Effector memory CD8-positive, alpha-beta T cell (primary cell): ENCODE measurements at places on chromosomes 2 and 18.
A peak's percentile ranks its signal among the peaks of the same experiment; 100 is the strongest.

- no peak for DNase-seq
- H3K36me3 ChIP-seq: no peaks in the 10 kb centered on the region
- no peak overlapping the region for H3K4me3 ChIP-seq
- no peak overlapping the region for H3K27ac ChIP-seq
- no peaks in the 10 kb centered on the region for H3K4me1 ChIP-seq
These were observed 137.1 kb upstream of the CCDC68 start for GRCh38 chr18:55096263-55096951.

GRCh38 chr2:233210843-233211547 is 40.5 kb upstream of the ATG16L1 start:
- H3K27me3 ChIP-seq: no peaks in the 10 kb centered on the region
- peaks cover 8% of the 10 kb centered on the region for H3K4me1 ChIP-seq
- H3K4me3 ChIP-seq: no peak overlapping the region
- H3K36me3 ChIP-seq: peaks cover 45% of the 10 kb centered on the region
- H3K27ac ChIP-seq: peak overlapping the region; percentile 94
- DNase-seq: no peak

- H3K4me3 ChIP-seq: peak overlapping the region; percentile 88
- no peak for DNase-seq
- peaks cover 29% of the 10 kb centered on the region for H3K4me1 ChIP-seq
- peak overlapping the region; percentile 96 for H3K27ac ChIP-seq
- H3K36me3 ChIP-seq: no peaks in the 10 kb centered on the region
These were observed 4.4 kb upstream of the ZEB2 start for GRCh38 chr2:144524118-144525009.

DNA sequence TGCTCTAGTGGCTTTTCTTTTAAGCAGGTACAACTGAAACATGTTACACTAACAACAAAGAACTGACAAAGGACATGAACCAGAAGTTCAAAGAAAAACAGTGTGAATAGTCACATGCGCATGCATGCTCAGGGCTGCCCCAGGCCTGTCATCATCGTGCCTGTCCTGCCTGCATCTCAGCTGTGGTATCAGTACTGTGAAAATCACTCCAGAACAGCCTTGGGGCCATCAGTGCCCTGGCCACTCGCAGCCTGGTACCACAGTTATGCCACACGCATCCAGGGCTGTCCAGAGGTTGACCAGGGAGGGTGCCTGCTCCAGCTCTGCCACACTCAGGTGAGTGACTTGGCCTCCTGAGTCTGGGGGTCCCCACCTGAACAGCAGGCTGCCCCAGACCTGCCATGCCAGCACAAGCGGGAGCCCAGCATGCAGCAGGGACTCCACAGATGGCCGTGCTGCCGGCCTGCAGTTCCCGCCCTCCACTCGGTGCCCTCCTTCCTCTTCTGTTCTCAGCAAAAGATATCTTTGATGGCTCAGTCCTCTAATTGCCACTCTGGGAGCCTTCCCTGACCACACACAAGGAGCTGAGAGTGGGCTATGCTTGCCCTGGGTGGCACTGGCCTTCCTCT is 12.3 kb downstream of the LIMS2 start:
- peaks cover 6% of the 10 kb centered on the region for H3K4me1 ChIP-seq
- peaks cover 88% of the 10 kb centered on the region for H3K27me3 ChIP-seq
- no peak overlapping the region for H3K27ac ChIP-seq
- H3K4me3 ChIP-seq: no peak overlapping the region
- no peak for DNase-seq

DNA sequence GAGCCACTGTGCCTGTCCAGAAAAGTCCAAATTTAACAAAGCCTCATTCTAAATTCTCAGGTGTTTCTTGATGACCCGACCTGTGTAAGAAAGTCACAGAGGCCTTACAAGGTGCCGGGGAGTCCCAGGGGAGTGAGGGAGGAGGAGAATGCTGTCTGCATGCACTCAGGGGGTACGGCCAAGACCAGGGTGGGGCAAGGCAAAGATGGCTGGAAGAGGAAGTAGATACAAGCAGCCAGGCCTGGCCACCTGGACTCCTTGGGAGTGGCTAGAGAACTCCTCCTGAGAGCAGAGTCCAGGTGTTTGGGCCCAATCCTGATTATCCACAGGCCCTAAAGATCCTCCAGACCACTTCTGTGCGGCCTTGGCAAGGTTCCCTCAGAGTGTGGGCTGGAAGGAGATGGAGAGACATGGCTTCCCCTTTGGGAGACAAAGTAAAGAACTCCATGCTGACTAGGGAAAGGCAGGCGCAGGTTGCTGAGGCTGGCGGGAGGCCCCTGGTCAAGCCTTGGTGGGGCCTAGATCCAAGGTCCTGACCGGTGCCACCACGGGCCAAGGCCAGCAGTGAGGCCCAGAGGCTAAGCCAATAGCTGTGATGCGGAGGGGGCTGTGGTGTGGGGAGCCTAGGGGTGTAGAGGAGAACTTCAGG is 74.7 kb downstream of the COPS8 start:
- no peak for DNase-seq
- no peak overlapping the region for H3K4me3 ChIP-seq
- H3K4me1 ChIP-seq: no peaks in the 10 kb centered on the region
- H3K27me3 ChIP-seq: peaks cover 38% of the 10 kb centered on the region
- no peaks in the 10 kb centered on the region for H3K36me3 ChIP-seq
- H3K27ac ChIP-seq: no peak overlapping the region

DNA sequence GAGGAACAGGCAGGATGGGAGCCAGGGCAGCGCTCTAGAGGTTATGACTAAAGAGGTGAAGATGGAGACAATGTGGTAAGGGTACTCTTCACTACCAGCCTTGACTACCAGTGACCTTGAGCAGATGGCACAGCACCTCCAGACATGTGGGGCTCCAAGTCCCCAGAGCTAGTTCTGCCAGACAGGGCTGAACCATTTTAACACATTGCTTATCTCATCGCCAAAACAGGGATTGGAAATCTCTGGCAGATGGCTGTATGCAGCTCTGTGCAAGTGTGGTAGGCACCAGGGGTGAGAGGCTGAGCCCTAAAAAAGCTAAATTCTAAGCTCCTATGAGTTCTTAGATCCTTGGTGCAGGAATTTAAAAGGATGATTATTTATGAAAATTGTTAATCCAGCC is 41.3 kb downstream of the FSHR start:
- no peak overlapping the region for H3K4me3 ChIP-seq
- no peaks in the 10 kb centered on the region for H3K36me3 ChIP-seq
- no peak overlapping the region for H3K27ac ChIP-seq
- H3K4me1 ChIP-seq: no peaks in the 10 kb centered on the region
- H3K27me3 ChIP-seq: no peaks in the 10 kb centered on the region

DNA sequence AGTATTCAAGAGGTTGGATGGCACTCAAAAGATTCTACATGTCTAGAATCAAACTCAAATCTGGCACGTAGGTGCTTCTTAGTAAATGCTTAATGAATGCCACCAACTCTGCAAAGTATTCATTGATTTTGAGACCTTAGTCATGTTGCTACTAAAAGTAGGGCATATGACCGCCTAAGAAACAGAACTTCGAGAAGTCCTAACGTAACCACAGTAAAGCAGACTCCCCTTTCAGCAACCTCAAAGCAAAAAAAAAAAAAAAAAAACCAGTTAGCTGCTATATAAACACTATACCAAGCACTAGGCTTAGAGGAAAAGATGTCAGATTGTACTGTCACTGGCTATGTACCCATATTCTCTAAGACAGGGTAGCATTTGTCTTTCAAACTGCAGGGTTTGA is 33.9 kb downstream of the PTCD3 start:
- H3K4me3 ChIP-seq: no peak overlapping the region
- H3K27ac ChIP-seq: no peak overlapping the region
- peaks cover 4% of the 10 kb centered on the region for H3K4me1 ChIP-seq
- no peaks in the 10 kb centered on the region for H3K27me3 ChIP-seq
- peaks cover 59% of the 10 kb centered on the region for H3K36me3 ChIP-seq
- no peak for DNase-seq

GRCh38 chr18:63254716-63255399 is 64.7 kb downstream of the BCL2 start:
- H3K4me1 ChIP-seq: peaks cover 39% of the 10 kb centered on the region
- no peaks in the 10 kb centered on the region for H3K27me3 ChIP-seq
- DNase-seq: no peak
